MCF 10A (cell line): ENCODE measurements at places on chromosomes 3 and 15. TPM values are rescaled to one million over a fixed set of nuclear protein-coding genes. Genes with fewer than 3 reads are reported as not detected.

The GOLGA8T gene
- 0.59 and 0.61 TPM in 2 replicates for total RNA-seq

The WDR72 gene
- total RNA-seq, result not detected in 2 replicates

The GPR171 gene
- not detected in 2 replicates for total RNA-seq

- peaks cover 30% of the 10 kb centered on the region for H3K4me1 ChIP-seq
- H3K27me3 ChIP-seq, result no peaks in the 10 kb centered on the region
- DNase-seq, result peak; percentile 78
Observed at GRCh38 chr15:60407415-60407805, 9.6 kb upstream of the ANXA2 start.

GRCh38 chr3:112078125-112079083 is 7.8 kb upstream of the C3orf52 start:
- peaks cover 25% of the 10 kb centered on the region for H3K4me1 ChIP-seq
- H3K27ac ChIP-seq, result no peak overlapping the region
- H3K27me3 ChIP-seq, result no peaks in the 10 kb centered on the region
- DNase-seq, result no peak
- no peak overlapping the region for H3K4me3 ChIP-seq
- no peaks in the 10 kb centered on the region for H3K36me3 ChIP-seq

DNA sequence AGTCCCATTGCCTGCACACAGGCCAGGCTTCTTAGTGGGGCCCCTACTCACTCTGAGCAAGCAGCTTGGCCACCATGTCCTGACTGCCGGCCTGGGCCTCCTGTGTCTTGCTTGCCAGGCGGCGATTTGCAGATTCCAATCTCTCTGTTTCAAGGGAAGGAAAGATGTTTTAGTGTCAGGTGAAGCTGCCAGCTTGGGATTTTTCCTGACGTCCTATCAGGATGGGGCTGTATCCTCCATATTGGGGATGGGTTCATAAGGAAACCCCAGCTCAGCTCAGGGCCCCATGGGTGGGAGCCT is 8.5 kb downstream of the AMOTL2 start:
- no peak for DNase-seq
- H3K4me1 ChIP-seq, result peaks cover 36% of the 10 kb centered on the region
- no peak overlapping the region for H3K4me3 ChIP-seq
- H3K27ac ChIP-seq, result peak overlapping the region; percentile 27

DNA sequence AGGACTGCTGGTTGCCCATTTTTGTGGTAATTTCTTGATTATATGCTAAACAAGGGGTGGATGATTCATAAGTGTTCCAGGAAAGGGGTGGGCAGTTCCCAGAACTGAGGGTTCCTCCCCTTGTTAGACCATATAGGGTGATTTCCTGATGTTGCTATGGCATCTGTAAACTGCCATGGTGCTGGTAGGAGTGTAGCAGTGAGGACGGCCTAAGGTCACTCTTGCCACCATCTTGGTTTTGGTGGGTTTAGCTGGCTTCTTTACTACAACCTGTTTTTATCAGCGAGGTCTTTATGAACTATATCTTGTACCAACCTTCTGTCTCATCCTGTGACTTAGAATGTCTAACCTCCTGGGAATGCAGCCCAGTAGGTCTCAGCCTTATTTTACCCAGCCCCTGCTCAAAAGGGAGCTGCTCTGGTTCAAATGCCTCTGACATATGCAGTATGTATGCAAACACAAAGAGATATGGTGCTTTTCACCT is 46.2 kb downstream of the C3orf38 start:
- H3K27me3 ChIP-seq, result no peaks in the 10 kb centered on the region
- no peaks in the 10 kb centered on the region for H3K36me3 ChIP-seq
- H3K4me3 ChIP-seq, result no peak overlapping the region
- no peak for DNase-seq
- no peak overlapping the region for H3K27ac ChIP-seq
- no peaks in the 10 kb centered on the region for H3K4me1 ChIP-seq

GRCh38 chr3:117728226-117728625 is 1018.6 kb downstream of the TUSC7 start:
- no peak for DNase-seq
- H3K36me3 ChIP-seq, result no peaks in the 10 kb centered on the region
- no peak overlapping the region for H3K27ac ChIP-seq
- H3K4me3 ChIP-seq, result no peak overlapping the region

DNA sequence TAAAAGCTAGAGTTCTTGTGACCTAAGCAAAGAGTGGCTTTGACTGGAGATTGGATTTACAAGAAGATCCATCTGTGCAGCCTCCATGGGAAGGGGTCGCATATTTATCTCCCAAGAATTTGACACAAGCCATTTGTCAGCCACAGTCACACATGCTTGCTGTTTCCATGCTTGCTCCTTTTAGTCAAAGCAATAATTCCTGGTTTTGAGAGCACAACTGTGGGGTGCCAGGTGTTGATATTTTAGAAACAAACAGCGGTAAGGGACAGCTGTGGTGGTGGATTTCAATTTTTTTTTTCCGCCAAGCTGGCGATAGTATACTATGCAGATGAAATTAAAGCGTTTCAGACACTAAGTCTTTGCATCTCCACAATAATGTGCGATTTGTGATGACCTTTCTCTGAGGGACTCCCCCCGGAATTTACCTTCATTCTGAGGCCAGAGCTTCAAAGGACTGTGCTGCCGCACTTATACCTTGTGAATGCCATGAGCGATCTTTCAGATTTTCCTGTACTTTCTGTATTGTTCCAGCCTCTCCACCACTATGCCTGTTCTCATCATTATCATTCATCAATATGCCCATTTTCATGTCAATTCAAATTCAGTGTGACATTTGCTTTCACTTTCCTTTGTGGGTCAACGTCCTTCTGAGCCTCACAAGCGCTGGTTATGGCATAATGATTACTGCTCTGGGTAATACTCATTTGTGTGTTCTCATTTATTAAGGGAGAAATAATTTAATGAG is 108.2 kb upstream of the KBTBD8 start:
- peaks cover 8% of the 10 kb centered on the region for H3K4me1 ChIP-seq
- H3K4me3 ChIP-seq, result no peak overlapping the region

- H3K27me3 ChIP-seq, result no peaks in the 10 kb centered on the region
- DNase-seq, result no peak
- H3K4me1 ChIP-seq, result no peaks in the 10 kb centered on the region
- H3K36me3 ChIP-seq, result no peaks in the 10 kb centered on the region
- H3K27ac ChIP-seq, result no peak overlapping the region
Observed at GRCh38 chr15:90817117-90818057, 51.0 kb upstream of the FURIN start.

DNA sequence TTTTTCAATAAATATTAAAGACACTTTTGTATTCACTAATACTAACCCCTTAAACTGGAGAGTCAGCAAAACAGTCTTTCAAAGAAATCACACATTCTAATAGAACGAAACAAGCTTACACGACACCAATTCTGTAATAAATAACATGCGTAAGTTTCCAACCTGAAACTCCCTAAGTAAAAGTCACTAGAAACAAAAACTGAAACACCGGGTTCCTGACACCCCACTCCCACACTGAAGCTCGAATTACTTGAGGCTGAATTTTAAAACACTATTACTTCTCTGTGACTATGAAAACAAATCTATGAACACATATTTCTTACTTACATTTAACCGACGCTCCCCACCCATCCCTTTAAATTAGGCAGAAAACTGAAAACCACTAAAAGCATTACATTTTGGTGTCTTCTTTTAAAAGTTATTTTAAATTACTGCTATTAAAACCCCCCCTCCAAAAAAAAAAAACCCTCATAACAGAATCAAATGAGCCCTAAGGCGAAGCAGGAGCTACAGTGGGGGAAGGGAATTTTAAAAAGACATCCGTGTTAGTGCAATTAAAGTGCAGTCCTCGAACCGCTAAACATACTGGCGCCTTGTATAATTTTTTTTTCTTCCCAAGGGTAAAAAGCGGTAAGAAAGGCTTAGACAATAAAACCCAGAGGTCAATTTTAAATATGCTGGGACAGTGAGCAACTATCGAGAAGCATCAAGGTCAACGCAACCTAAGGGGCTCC is 878 bp downstream of the SPPL2A start:
- DNase-seq, result peak; percentile 13
- H3K27ac ChIP-seq, result peak overlapping the region; percentile 59
- peaks cover 34% of the 10 kb centered on the region for H3K4me1 ChIP-seq
